ENCODE measurements at places on chromosomes 5 and 9.

- DNase-seq, result no peak
These were observed 124.2 kb upstream of the TNPO1 start for GRCh38 chr5:72692231-72692637.

- no peak for DNase-seq
These were observed 24.3 kb upstream of the SEMA6A start for GRCh38 chr5:116598911-116599310.

DNA sequence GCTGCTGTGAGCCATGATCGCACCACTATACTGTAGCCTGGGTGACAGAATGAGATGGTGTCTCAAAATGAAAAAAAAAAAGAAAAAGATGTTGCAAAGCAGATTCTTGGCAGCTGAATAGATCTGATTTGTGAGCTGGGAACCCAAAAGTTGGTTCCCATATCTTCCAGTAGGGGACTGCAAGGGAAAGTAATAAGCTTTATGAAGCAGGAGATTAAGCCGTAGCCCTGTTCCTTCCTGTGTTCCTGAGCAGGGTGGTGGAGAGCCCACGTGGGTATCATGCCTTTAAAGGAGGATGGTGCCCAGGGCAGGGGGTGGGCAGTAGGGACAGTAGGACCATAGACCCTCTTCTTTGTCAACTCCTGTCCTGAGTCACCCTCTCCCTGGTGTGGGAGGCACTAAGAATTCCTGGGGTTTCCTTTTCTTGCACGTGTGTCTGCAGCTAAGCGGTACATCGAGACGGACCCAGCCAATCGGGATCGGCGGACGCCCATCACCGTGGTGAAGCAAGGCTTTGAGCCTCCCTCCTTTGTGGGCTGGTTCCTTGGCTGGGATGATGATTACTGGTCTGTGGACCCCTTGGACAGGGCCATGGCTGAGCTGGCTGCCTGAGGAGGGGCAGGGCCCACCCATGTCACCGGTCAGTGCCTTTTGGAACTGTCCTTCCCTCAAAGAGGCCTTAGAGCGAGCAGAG is 37.9 kb downstream of the STOM start:
- DNase-seq, result no peak

- no peak for DNase-seq
These were observed 1.4 kb upstream of the CIZ1 start for GRCh38 chr9:128192601-128193371.

- no peak for DNase-seq
These were observed 54.4 kb downstream of the CMYA5 start for GRCh38 chr5:79743846-79744605.

- DNase-seq, result no peak
These were observed 48.0 kb upstream of the CEP78 start for GRCh38 chr9:78187763-78188484.

- DNase-seq, result no peak
These were observed 131.6 kb upstream of the NIPBL start for GRCh38 chr5:36744773-36745589.

DNA sequence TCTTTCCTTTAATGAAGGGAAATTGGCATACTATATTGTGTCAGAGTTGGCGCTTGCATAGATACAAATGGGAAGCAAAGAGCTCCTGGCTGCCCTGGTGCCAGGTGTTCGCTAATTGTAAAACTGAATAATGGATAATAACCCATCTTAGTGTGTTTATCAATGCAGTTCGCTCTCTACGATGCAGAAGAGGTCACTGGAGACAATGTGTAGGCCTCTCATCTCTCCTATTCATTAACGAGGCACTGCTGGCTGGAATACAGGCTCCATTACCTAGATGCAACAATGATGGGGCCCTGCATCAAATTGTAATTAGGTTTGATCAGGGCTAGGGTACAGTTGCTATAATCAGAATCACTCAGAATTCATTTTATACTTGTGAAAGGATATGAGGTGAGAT is 171.0 kb downstream of the RMI1 start:
- no peak for DNase-seq

Measured in stimulated activated CD8-positive, alpha-beta memory T cell treated with anti-CD3 and anti-CD28 coated beads, Interleukin-4, amount 100 ng/mL, for 24 hours (primary cell).